NCI-H1436 (cell line): ENCODE measurements at places on chromosomes 1 and 21.

DNA sequence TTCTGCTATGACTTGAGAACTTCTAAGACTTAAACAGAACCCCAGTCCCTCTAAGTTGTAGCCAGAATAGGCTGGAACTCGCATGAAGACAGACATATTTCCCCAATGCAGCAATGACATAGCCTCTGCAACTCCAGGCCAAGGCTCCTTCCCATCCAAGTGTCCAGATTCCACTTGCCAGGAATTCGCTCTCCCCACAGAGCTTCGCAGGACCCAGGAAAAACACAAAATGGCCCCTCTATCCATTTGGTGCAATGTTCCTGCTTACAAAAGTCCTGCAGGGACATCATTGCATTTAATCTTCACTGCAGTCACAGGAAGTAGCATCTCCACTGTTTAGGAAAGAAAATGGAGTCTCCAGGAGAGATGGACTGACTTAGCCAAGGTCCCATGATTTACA, 147.5 kb upstream of the KLHDC7A start:
- DNase-seq: no peak

DNA sequence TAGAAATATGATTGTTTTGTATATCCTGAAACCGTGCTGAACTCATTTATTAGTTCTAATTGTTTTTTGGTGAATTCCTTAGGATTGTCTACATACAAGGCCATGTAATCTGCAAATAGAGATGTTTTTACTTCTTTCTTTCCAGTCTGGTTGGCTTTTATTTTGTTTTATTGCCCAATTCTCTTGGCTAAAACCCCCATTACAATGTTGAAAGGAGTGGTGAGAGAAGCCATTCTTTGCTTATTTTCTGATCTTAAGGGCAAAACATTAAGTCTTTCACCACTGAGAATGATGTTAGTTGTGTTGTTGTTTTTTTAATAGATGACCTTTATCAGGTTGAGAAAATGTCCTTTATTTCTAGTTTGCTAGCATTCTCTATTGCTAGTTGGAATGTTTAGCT, 157.3 kb downstream of the NTMT2 start:
- DNase-seq: no peak

GRCh38 chr1:231338270-231339128, at the start of gene SPRTN:
Gene SPRTN, plus strand, starts transcription at chr1:231338293. Its CDS starts 91 bp downstream, at chr1:231338384.
- DNase-seq: no peak

GRCh38 chr1:13666317-13666716, 33.7 kb upstream of the PRDM2 start:
- DNase-seq: no peak

DNA sequence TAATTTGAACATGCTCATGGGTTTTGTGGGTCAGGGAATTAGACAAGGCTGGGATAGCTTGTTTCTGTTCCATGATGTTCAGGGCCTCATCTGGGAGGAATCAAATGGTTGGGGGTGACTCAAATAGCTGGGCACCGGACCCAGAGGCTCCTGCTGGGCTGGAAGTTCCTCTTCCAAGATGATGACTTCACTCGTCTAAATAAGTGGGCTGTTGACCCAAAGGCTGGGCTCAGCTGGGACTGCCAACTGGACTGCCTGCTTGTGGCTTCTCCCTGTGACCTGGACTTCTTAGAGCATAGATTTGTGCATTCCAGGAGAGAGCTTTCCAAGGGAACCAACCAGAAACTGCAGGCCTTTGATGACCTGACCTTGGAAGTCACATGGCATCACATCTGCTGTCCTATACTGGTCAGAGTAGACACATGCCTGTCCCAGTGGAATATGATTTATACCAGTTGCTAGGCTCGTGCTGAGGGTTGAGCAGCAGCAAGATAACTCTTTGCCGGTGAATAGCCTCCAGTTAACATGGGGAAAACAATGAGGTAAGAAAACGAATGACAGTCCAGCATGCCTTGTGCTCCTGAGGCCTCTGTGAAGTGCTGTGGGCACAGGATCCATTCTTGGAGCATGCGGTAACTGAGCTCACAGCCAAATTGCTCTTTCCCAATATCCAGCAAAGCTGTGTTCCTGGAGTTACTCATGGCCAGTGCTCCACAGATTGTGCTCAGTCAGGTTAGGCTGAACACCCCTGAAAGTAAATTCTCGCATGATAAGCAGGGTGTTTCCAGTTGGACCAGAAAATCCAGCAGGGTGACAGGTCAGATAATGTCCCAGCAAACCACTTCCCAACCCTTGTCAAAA, 272.9 kb upstream of the TMEM51 start:
- DNase-seq: no peak

DNA sequence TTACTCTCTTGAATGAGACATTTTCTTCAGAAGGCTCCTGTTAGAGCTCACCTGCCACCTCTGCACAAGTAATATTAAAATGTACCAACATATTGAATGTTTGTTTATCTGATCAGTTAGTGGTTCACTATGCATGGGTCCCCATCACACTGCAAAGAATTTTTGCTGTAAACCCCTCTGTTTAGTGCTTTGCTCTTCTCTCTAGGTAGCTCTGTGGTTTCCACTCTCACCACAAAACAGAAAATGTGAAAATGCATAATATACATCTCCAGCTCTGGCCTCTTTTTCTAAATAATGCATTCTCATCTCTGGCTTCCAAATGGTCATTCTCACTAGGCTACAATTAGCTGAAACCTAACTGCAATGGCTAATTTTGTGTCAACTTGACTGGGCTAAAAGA, 176.7 kb downstream of the TRIM33 start:
- DNase-seq: no peak

- DNase-seq: no peak
These were observed 122.3 kb downstream of the TGFB2 start for GRCh38 chr1:218467101-218468072.

- DNase-seq: no peak
These were observed 137.7 kb downstream of the RUNX1 start for GRCh38 chr21:34911360-34911759.

- DNase-seq: no peak
These were observed 132.3 kb downstream of the GLIS1 start for GRCh38 chr1:53606651-53607051.

GRCh38 chr21:27803571-27803970, 836.7 kb upstream of the ADAMTS5 start:
- no peak for DNase-seq

DNA sequence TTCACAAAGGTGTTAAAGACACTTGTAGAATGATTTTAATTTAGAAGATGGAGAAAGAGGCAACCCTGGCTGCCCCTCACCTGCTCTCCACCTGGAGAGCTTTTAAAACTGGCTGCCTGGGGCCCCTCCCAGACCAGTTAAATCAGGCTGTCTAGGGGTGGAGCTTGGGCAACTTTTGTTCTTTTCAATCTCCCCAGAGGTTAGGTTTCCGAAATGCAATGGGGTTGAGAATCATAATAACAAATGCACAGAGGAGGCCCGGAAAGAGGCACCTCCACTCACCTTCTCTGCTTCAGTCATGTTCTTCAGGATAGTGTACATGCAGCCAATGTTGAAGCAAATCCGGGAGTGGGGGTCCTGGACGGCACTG, 400 bp downstream of the NCF2 start:
- no peak for DNase-seq

DNA sequence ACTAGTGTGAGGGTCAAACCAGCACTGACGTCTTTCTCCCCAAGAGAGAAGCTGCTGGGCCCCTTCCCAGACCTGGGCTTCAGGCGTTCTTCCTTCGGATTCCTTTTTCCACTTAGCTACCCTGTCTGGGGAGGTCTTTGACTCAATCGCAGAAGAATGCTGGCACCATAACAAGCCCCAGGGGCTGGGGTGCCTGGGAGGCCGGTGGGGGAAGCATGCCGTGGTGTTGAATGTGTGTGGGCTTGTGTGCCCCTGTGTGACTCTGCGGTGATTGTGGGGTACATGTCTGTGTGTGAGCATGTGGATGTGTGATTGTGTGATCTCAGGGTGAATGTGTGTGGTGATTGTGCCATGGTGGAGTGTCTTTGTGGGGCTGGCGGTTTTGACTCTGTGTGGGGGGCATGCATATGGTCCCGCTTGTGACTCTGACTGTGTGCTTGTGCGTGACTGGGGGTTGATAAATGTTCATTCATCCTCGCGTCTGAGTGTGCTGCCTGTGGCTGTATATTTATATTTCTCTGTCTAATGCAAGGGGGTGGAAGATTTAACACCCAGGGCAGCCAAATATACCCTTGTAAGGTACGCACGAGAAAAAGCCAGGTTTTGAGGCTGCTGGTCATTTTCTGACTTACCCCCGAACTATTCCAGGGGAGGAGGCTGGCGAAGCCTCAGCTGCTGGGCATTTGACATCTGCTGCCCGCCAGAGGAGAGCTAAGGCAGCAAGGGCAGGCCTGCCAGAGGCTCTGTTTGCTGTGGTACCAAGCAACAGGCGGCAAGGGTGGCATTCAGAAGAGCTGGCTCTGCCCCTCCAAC, 1.1 kb upstream of the SYNC start:
- DNase-seq: no peak

GRCh38 chr1:27333717-27334279, 8.0 kb upstream of the SYTL1 start:
- DNase-seq: no peak

- no peak for DNase-seq
These were observed 31.6 kb downstream of the LRP8 start for GRCh38 chr1:53296117-53296749.

GRCh38 chr1:41268154-41268770, 26.2 kb upstream of the SCMH1 start:
- DNase-seq: peak; percentile 52

DNA sequence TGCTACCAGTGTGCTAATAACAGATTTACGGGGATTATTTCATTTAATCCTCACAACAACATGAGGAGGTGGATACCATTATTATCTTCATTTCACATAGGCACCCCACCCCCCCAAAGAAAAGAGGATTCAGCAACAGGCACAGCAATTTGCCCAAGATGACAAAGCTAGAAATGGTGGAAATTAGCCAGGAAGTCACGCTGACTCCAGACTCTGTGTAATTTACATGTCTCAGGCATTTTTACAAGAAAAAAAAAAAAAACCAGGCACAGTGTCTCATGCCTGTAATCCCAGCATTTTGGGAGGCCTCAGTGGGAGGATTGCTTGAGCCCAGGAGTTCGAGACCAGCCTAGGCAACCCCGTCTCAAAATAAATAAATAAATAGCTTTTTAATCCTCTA, 37.5 kb upstream of the PRDM2 start:
- DNase-seq: no peak

- DNase-seq: no peak
These were observed 120.3 kb upstream of the TMPRSS2 start for GRCh38 chr21:41628256-41628655.

DNA sequence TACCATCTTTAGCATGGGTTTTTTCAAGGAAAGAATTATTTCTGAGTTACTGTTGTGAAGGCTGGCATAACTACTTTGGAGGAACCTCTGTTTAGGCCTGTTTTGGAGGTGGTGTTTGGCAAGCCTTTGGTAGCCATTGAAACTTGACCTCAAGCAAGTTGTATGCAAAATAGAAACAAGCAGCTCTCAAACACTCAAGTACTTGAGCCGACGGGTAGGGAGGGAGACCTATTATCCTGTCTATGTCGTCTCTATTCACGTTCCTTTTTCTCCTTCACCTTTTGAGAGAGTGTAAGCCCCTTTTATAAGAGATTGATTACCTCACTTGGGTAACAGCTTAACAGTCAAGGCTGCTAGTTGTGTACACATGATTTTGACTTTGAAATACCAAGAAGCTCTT, 878.3 kb upstream of the CXADR start:
- peak; percentile 66 for DNase-seq

- DNase-seq: no peak
These were observed 384.7 kb upstream of the VAMP3 start for GRCh38 chr1:7386226-7387052.

- DNase-seq: no peak
These were observed 35.8 kb downstream of the LHX4 start for GRCh38 chr1:180265871-180266270.

DNA sequence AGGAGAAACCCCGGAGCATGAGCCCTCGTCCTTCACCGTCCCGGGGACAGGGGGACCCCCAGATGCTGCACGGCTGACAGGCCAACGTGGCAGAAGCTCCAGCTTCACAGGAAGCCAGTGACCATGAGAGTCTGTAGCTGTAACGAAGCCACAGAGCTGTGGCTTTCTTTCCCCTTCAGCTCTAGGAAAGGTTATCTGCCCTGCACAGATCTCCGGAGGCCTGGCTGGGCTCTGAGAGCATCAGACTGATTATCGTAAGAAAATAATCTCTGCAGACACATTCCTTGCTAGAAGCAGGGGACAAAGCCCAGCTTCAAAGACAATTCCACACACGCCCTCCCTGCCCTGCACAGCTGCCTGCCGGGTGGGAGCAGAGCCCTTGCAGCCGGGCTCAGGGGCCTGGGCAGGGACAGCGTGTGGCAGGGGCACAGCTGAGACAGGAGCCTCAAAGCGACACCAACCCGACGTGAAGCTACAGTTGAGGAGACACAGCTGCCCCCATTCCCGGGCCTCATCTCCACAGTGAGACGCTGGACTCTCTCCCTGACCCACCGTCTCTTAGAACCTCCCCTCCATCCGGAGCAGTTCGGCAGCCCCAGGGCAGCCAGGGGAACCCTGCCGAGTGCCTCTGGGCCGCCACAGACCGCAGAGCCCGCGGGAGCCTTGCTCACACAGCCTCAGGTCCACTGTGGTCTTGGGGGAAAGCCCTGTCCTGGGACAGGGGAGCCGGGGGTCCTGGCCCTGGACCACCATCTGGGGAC, 30.6 kb downstream of the POFUT2 start:
- DNase-seq: no peak

DNA sequence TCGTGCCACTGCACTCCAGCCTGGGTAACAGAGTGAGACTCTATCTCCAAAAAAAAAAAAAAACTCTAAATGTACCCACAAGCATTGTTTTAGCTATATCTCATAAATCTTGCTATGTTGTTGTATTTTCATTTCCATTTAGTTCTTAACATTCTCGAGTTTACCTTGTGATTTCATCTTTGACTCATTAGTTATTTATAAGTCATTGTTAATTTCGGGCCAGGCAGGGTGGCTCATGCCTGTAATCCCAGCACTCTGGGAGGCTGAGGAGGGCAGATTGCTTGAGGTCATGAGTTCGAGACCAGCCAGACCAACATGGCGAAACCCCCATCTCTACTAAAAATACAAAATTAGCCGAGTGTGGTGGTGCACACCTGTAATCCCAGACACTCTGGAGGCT, 11.7 kb downstream of the HES2 start:
- no peak for DNase-seq

DNA sequence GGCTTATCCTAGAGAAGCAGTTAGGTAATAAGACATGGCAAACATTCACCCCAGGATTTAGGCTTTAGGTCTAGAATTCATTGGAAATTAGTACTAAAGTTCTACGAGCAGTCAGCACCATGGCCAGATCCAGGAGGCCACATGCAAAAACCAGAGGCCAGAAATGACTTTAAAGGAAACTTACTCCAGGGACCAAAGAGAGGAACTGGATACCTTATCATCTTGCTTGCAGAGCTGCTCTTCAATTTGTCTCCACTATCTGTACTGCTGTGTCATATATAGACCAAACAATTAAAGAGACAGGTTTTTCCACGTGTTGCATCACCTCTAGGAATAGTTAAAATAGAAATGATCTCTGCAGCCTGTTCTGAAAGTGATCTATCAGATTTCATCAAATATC, 127.8 kb downstream of the LMX1A start:
- no peak for DNase-seq

- no peak for DNase-seq
These were observed 178.9 kb upstream of the C1orf105 start for GRCh38 chr1:172241540-172241939.

- DNase-seq: no peak
These were observed 44.3 kb downstream of the LAMC2 start for GRCh38 chr1:183230413-183230812.

GRCh38 chr21:46173573-46173972, 10.7 kb downstream of the SPATC1L start:
- DNase-seq: no peak

GRCh38 chr1:161381707-161382106, 14.0 kb upstream of the CFAP126 start:
- no peak for DNase-seq

GRCh38 chr1:59696421-59697115, 118.2 kb upstream of the HOOK1 start:
- DNase-seq: no peak
